WERI-Rb-1 (cell line): ENCODE measurements at places on chromosomes 2 and 18.

DNA sequence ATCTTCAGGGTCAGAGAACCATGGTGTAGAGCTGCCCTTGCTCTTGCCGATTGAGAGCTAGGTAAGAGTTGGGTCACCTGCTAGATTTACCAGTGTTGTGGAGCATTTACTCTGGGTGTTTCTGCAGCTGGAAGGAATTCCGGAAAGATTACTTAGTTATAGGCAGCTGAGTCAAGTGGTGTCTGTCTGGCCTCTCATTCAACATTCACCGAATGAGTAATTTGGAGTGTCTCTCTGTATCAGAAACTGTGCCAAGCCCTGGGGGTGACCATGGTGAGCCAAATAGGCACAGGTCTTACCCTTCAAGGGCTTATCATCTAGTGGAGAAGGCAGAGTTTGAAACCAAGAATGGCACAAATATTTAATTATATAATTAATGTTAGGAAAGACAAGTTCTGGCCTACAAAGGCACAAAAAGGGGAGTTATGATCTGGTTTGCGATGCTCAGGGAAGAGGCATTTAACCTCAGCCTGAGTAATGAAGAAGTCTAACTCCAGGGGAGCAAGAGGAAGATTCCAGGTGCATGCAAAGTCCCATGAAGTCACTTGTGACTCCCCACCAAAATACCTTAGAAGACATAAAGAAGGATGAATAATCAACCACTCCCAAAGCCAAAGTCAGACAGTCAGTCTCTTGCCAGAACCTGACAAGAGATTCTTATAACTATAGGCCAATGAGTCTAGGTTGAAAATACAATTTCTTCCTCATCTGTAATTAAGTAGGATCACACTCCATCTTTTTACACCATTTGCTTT lies 12.5 kb downstream of the SETBP1 start:
- no peak for DNase-seq

GRCh38 chr2:75238670-75239330 lies 39.5 kb upstream of the TACR1 start:
- no peak for DNase-seq

DNA sequence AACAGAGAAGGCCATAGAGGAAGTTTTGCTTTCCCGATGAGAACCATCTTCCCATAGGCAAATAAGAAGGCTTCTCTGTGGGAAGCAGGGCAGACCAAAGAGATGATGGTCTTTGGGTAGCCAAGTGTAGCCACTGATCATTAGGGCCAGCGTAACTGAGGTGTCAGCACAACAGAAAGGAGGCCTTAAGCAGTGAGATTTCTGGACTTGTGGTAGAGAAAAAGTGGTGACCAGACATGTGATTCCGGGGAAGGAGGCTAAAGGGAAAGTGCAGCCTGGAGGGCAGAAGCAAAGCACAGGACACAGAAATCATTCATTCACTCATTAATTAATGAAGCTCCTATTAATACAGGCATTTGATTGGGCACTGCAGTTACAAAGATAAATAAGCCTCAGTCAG lies 15.4 kb downstream of the EVA1A start:
- no peak for DNase-seq

- DNase-seq: no peak
Measured at GRCh38 chr2:170420961-170421687, 243.2 kb downstream of the MYO3B start.

- DNase-seq: no peak
Measured at GRCh38 chr2:147512206-147512605, 332.6 kb upstream of the ACVR2A start.

DNA sequence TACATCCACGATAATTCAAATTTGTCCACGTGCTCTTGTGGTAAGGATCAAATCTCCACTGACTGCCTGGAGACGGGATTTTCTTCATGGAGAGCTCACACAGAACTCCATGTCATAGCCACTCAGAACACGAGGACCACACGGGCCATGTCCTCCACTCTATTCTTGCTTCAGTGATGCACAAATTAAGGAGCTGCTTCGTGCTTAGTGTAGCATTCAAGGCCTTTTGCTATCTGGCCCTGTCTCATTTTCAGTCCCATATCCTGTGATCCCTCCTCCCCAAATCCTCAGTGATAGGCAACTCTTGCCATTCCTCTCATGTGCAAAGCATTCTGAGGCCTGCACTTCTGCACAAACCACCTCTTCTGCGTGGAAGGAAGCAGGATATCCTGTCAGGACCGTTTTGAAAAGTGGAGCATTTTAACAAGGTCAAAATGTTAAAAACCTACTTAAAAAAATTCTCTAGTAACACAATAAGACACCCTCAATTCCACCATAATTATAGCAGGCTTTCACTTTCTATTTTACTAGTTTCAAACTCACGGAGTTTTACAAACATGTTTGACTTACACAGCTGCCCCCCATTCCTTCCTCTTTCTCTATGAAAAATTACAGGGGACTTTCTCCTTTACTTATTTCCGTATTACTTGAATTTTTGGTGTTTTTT lies 35.2 kb downstream of the ST3GAL5 start:
- no peak for DNase-seq

DNA sequence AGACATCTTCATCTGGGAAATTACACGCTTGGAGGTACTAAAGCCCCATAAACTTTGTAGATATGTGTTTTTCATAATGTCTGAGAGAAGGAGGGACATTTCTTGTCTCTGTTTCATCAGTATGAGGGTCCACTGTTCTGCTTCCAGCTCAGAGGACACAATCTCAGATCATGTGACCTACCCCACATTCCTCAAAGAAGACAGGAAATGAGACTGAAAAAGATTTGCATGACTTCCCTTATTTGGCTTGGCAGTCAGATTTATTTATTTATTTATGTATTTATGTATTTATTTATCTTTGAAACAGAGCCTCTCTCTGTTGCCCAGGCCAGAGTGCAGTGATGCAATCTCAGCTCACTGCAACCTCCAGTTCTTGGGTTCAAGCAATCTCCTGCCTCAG lies 463.7 kb upstream of the RGPD4 start:
- DNase-seq: no peak

GRCh38 chr2:69918401-69918800 lies 3.5 kb downstream of the MXD1 start:
- DNase-seq: no peak

DNA sequence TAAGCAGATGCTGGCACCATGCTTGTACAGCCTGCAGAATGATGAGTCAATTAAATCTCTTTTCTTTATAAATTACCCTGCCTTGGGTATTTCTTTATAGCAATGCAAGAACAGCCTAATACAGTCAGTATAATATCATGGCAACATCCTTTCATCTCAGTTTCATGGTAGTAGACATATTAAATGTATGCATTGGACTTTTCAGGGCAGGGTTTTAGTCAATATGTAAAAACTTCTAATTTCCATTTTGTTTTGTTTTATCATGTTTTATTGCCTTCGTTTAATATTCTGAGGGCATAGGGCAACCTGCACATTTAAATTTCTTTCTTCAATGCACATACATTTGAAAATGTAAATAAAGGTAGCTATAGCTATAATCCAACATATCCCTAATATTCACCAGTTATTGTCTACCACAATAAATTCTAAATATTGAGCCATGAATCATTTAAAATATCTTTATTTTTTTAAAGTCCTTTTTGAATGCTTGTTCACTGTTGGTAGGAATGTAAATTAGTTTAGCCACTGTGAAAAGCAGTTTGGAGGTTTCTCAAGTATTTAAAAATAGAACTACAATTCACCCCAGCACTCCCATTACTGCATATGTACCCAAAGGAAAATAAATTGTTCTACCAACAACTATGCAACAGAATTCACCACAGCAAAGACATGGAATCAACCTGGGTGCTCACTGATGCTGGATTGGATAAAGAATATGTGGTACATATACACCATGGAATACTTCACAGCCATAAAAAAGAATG lies 41.8 kb upstream of the GRB14 start:
- DNase-seq: no peak

- DNase-seq: no peak
Measured at GRCh38 chr18:78542204-78542603, 437.4 kb upstream of the SALL3 start.

DNA sequence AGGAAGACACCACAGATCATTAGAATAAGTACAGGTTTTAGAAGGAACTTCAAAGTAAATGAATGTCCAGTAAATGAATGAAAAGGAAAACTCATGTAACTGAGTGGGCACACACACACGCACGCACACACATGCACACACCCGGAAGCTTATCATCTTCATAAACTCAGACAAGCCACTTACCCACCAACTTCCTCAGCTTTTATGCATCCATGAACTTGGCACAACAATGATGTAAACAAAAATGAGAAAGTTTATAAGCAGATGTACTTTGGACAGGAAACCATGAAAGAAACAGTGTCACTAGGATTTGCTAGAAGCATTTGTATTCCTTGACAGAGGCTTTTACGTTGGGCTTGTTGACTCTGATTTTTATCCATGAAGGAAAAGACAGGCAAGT lies 23.2 kb downstream of the RNF152 start:
- no peak for DNase-seq

DNA sequence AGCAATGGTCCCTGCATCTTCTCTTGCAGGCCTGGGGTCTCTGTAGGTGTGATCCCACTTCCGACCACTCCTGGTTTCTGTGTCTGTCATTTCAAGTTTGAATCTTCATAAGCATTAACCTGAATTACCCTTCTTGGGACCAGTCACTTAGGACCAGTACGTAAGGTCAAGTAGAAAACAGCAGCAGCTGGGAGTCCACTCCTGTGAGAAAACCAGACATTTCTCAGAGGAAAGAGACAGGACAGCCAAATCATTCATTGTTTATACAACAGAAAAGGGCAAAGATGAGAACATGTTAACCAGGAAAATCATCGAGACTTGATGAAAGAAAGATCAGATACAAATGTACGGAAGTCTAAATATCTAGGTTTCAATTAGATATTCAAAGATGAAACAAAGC lies 163.0 kb downstream of the MREG start:
- DNase-seq: no peak

DNA sequence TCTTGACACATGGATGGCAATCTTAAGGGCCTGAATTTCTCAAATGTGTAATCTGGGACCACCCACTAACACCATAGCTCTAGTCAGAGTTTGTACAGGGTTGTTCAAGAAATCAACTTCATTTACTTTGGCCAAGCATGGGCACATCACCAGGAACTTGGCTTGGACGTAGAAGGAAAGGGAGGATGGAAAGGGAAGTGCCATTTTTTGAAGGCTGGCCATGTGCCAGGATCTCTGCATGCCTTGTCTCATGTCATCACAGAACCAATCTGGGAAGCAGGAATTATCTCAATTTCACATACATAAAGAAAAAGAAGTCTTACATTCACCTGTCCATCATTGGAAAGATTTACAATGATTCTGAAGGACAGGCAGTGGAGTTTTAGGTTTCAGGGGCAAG lies 128.1 kb downstream of the ANTXR1 start:
- DNase-seq: no peak

DNA sequence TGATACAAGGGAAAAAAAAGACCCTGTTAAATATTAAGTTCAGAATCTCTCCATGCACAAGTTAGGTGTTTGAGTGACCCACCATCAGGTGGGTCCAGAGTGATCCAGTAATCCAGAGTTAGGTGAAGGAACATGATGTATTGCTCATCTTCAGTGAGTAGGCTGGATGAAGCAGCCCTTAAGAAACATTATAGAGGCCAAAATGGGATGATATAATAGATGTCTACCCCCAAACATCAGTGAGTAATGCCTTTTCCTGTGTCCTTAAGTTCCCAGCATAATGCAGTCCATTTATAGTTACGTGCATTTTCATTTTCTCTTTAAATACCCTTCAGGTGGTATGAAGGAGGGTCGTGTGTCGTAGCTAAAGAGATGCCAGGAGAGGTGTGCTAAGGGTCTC lies 89.6 kb downstream of the MAP4K4 start:
- DNase-seq: no peak

DNA sequence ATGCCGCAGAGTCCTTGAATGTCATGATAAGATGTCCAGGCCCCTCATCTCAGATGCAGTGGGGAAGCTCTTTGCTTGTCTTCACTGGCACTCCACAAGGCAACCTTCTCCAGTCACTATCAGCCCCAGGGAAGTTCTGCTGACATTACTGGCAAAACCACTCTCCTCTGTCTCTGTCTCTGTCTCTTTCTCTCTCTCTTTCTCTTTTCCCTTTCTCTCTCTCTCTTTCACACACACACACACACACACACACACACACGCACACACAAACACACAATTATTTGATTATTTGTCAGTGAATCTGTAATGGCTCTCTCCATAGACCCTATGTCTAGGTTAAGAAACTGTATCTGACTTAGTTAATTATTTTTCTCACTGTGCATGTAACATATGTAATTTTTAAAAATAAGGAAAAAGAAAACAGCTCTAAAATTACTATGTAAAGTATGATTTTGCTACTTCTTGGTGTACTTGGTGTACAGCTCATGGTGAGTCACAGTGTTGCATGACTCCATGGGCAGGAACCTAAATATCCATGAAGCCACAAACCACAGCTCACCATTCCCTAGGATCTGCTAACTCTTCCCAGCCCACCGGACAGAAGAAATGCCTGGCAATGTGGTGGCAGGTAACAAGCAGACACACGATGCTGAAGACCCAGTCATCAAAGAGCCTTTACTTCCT lies 594.9 kb upstream of the ID2 start:
- DNase-seq: no peak

- no peak for DNase-seq
Measured at GRCh38 chr2:237291138-237291792, 122.7 kb downstream of the COL6A3 start.

GRCh38 chr2:47725808-47726207 lies 57.1 kb upstream of the MSH6 start:
- no peak for DNase-seq

DNA sequence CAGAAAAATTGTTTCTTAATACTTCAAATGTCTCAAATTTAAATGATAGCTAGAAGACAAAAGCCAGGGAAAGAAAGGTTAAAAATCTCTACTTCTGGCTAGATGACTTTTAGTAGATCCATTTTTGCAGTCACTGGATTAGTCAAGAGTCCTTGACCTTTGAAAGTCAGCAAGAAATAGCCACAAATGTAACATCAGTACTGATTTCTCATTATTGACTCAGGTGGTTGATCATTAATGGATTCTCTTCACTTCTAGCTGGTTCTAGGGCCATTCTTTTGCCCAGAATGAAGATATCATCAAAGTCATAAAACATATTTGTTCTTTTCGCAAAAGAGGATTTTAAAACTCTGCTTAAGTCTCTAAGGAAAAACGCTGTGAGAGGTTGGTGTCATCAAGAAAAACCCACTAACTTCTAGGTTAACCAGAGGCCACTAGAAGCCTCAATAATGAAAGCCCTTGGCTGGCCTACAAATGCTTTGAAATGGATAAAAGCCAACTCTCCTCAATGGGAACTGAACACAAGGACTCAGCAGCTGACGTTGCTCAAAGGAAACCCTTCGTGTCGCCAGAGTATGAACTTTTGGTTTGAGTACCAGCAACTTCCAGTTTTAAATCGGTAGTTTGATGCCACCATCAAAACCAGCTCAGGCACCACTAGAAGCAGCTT lies 66.3 kb downstream of the IRS1 start:
- no peak for DNase-seq

DNA sequence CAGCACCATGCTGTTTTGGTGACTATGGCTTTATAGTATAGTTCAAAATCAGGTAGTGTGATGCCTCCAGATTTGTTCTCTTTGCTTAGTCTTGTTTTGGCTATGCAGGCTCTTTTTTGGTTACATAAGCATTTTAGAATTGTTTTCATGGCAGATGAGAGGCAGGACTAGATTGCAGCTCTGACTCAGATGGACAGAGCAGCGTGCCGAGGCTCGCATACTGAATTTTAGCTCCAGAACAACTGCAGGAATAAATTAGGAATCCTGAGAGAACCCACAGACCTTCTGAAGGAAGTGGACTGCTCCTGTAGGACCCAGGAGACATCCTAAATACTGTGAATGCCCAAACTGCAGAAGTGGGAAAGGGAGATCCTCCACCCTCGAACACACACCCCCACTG lies 141.6 kb downstream of the NETO1 start:
- no peak for DNase-seq
